CD4-positive, alpha-beta T cell (primary cell): ENCODE measurements at places on chromosomes 2 and 18.

GRCh38 chr2:118710481-118710880, 137.0 kb downstream of the EN1 start:
- DNase-seq = no peak

- no peak for DNase-seq
Observed at GRCh38 chr2:66548422-66548821, 113.5 kb downstream of the MEIS1 start.

- no peak for DNase-seq
Observed at GRCh38 chr2:20509770-20510490, 63.1 kb downstream of the RHOB start.

- no peak for DNase-seq
Observed at GRCh38 chr2:156892467-156893281, 364.8 kb upstream of the GALNT5 start.

DNA sequence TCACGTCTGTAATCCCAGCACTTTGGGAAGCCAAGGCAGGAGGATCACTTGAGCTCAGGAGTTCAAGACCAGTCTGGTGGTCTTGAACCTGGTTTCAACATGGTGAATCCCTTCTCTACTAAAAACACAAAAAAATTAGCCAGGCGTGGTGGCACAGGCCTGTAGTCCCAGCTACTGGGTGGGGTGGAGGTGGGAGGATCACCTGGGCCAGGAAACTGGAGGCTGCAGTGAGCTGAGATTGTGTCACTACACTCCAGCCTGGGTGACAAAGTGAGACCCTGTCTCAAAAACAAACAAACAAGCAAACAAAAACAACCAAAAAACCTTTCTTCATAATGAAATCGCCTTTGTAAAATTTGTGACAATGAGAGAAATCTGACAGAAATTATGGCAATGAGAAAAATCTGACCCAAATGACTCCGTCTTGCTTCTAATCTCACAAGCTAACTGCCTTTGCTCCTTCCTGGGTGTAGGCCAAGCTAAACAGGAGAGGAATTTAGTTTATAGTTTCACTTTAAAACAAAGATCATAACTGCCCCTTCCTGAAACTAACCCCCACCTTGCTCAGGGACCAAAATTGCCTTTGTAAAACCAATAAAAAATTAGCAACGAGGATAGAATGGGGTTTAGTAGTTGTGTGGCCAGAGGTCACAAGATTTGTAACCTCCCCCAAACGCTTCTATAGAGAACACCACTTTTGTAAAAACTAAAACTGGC, 60.7 kb upstream of the KIF5C start:
- no peak for DNase-seq
